Stimulated activated CD4-positive, alpha-beta T cell treated with anti-CD3 and anti-CD28 coated beads, Interleukin-4, amount 100 ng/mL, for 1 hour (primary cell): ENCODE measurements at places on chromosomes 16 and 17.

DNA sequence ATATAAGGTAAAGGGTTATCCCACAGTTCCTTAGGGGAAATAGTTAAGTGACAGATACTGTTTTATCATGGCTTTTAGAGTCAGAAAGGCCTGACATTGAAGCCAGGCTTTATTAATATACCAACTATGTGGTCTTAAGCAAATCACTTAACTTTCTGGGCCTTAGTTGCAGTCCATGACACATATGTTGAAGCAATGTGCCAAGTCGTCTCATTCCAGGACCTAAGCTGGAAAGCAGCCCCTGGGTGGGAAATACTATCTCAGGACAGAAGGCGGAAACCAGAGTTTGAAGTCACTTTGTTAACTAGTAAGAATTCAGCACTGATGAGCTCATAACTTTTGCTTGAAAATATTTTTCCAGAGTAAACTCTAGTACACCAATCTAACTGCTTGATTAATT lies 80.0 kb downstream of the USP32 start:
- DNase-seq = no peak

GRCh38 chr17:81993729-81994592 lies 16.5 kb downstream of the ASPSCR1 start:
- DNase-seq = no peak

DNA sequence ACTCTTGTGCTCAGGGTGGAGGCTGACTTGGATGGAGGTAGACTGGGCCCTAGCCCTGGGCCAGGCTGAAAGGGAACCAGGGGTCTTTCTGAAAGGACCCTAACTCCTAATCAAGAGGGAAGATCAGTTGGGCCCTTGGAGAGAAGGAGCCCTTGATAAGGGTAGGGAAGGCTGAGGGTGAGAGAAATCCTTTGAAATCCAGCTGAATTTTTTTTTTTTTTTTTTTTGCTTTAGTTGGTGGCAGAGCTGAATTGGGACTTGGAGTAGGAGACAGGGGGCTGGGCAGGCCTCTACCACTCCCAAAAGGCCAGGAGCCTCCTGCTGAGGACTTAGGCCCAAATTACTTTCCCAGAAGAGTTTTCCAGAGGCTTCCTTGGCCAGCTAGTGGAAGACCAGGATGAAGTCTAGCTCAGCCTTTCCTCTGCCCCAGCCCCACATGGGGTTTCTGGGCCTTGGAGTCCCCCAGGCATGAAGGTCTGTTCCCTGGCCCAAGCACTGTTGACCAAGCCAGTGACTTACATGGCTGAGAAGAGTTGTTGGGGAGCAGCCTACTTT lies 643 bp upstream of the HOXB3 start:
- no peak for DNase-seq

DNA sequence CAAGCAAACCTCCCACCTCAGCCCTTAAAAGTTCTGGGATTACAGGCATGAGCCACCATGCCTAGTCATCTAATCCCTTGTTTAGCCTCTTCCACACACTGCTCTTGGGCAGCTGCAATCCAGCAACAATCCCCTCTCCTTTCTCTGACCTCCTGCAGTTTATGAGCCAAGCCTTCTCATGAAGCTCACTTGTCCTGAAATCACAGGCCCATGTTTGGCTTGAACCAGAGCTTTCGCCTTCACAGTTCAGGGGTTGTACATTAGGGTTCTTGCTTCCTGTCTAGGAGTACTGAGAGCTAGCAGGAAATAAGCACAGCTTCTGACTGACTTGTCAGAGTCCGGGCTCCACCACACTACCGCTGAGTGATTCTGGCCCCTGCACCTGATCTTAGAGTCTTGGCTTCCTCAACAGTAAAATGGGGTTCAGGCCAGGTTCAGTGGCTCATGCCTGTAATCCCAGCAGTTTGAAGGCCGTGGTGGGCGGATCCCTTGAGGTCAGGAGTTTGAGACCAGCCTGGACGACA lies 16.3 kb downstream of the ERAL1 start:
- DNase-seq = peak; percentile 33

DNA sequence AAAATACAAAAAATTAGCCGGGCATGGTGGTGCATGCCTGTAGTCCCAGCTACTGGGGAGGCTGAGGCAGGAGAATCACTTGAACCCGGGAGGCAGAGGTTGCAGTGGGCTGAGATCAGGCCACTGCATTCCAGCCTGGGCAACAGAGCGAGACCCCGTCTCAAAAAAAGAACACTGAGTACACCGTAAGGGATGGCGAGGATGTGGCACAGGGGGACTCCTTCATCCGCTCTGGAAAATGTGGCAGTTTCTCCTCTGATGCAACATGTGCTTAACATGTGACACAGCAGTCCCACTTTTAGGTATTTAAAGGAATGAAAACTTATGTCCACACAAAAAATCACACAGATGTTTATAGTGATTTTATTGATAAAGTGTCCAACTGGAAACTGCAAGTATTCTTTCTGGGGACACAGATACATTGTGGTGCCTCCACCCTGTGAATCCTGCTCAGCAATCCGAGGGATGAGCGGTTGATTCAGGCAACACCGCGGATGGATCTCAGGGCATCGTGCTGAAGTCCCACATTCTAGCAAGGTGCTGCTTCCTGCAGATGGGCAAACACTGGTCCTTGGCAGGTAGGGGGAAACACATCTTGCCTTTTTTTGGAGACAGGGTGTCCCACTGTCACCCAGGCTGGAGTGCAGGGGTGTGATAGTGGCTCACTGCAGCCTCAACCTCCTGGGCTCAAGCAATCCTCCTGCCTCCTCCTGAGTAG lies 3.5 kb upstream of the C16orf95 start:
- no peak for DNase-seq

GRCh38 chr17:70878879-70879278 lies 709.5 kb downstream of the KCNJ2 start:
- no peak for DNase-seq

GRCh38 chr17:47686276-47686635 lies 7.7 kb upstream of the TBKBP1 start:
- DNase-seq = no peak

DNA sequence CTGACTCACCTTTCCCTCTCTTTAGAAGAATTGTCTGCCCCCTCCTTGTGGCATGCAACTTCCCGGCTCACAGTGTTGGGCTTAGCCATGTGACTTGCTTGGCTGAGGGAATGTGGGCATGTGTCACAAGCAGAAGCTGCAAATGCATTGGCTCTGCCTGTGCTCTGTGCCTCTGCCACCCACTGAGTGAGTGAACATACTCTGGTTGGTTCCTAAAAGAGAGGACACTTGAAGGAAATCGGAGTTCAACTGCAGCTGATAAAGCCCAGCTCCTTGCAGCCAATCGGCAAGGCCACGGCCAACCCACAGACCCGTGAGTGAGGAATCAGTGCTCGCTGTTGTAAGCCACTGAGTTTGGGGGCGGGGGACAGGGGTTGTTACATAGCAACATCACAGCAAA lies 10.9 kb upstream of the GINS2 start:
- DNase-seq = no peak

DNA sequence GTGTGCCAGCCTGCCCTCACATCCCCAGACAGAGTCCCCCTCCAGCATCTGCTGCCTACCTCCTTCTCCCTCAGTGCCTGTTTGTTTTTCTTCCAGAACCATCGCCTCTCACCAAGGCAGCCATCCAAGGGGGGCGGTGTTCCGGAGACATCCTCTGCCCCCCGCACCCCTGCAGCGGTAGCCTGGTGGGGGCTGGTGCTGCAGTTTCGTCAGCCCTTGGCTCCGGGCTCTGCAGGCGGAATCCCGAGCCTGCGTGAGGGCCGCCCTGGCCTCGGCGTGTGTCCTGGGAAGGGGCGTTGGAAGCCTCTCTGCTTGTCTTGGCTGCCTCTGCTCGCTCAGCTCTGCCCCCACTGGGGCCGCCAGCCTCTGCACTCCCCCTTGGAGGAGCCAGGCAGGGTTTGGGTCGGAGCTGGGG lies 126.0 kb upstream of the CIBAR2 start:
- no peak for DNase-seq

DNA sequence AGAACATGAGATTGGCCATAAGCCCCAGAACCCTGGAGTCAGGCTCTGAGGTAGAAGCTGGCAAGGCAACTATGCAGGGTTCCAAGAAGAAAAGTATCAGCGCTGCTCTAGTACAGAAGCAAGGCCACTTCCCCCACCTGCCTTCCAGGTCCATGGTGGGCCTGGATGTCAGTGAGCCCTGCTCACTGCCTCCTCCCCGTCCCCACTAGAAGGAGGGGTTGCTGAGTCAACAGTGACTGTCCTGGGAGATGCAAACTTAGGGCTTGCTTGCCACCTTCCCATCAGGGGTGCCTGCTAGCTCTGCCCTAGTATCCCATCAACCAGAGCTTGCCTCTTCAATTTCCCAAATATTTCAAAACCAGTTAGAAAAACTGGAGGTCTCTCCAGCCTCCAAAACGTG lies 29.6 kb upstream of the SREBF1 start:
- DNase-seq = no peak

DNA sequence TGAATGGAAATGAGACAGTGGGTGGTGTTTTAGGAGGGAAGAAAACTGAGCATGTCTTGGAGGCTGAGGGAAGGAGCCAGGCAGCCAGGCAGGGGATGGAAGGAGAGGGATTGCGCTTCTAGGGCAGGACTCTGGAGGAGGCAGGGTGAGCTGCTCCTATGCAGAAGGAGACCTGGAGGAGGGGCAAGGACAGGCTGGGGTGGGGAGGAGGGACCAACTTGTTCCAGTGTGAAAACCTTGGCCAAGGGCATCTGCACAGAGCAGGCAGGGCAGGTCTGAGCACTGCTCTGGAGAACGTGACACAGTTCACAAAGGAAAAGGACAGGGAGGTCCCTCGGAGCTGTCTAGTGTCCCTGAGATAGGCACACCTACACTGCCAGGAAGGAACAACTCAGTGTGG lies 5.5 kb downstream of the GALK1 start:
- no peak for DNase-seq

DNA sequence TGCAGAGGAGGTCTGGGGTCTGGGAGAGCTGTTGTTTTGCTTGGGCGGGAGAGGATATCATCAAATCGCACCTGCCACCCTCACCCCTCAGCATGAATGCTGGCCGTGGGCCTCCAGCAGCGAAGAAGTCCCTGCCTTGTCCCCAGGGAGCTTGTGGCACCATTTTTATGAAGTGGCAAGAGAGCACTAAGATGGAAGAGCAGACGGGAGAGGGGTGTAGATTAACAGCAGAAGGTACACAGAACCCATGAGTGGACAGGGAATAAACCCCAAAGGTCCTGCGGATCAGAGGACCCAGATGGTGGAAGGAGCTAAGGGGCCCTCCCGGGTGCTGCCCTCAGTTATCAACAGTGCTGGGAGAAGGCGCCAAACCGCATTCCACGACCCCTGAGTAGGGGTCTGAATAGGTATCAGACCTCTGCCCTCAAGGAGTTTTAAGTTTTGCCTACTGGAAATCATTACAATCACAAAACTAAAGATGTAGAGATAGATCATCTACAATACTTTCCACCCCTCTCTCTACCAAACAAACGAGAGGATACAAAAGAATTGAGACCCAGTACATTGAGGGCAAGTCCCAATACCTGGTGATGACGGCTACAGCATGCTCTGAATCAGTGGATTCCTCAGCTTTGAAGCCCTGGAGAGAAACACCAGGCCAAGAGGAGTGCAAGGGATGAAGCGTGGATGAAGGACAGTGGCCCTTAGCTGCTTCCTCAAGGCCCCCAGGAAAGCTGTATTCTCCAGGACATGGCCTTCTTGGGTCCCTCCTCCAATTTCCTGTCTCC lies 60.2 kb downstream of the CCDC182 start:
- DNase-seq = no peak

- DNase-seq = peak; percentile 79
Observed at GRCh38 chr16:785563-786535, 2.3 kb downstream of the RPUSD1 start.

GRCh38 chr16:79062821-79063220 lies 537.7 kb downstream of the MAF start:
- no peak for DNase-seq

GRCh38 chr17:79414793-79415211 lies 196.0 kb downstream of the RBFOX3 start:
- no peak for DNase-seq

GRCh38 chr16:10641953-10642949 lies 52.5 kb downstream of the TEKT5 start:
- no peak for DNase-seq

DNA sequence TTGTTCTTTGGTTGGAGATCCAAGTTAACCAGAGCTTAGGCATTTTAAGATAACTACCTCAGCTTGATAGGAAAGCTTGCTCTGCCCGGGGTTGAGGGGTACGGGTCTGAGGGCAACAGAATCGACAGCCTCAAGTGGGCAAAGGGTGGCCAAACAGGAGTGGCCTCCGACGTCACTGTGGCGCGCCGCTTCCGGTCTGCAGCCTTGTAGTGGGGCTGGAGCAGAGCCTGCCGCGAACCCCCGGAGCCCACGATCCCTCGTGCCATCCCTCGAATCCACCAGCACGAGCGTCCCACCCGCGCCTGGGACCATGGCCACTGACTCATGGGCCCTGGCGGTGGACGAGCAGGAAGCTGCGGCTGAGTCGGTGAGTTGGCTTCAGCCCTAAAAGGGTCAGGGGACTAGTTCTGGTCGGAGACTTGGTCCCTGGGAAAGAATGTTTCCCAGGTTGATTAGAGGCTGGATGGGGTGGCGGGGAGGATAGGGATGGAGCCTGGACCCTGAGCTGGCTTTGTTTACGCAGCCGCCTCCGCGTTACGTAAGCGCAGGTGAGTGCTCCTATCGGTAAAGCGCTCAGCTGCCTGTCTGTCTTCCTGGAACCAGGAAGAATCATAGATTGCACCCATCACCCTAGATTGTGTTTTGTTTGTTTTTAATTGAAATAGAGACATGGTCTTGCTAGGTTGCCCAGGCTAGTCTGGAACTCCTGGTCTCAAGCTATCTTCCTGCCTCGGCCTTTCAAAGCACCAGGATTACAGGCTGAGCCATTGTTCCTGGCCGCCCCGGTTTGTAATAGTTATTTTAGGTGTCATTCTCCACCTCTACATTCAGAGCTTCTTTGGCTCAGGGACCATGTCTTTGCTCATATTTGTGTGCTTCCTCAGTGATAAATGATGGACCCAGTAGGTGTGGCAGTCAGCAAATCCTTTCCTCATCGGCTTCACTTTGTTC lies at the start of gene DDX19B:
TSS of gene DDX19B (plus strand) at position 199 of the 951 bp plus-strand sequence. CDS start at position 311, 112 bp downstream.
- peak; percentile 55 for DNase-seq

DNA sequence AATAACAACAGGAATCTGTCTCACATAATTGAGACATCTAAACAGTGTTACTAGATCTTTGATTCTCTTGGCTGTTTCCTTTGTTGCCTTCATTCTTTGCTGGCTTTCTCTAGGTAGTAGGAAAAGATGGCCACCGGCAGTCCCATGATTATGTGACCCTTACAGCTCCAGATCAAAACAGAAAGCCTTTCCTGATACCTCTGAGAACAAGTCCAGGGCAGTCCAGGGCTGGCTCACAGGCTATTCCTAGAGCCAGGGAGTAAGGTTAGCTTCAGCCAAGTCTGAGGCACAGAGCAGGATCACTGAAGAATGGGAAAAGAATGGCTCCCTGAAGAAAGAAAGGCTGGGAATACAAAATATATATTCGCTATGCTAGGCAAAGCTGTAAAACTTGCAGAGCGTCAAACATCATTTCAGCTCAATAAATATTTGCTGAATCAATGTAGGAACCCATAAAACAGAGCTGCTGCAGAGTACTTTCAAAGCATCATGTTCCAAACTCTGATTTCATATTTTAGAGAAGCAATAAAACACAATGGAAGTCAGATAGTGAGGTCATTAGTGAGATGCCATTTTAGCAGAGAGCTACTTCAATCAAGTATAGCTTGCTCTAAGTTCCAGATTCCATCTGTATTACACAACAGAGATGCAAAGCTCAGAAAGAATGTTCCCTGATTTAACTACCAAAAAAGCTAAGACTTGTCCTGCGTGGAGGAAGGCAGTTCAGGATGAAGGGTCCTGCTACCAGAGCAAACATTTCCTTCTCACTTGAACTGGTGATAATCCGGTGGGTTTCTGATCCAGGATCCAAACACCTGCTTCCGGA lies 23.4 kb downstream of the ADAT1 start:
- no peak for DNase-seq
